ENCODE measurements at places on chromosomes 11 and 22.

DNA sequence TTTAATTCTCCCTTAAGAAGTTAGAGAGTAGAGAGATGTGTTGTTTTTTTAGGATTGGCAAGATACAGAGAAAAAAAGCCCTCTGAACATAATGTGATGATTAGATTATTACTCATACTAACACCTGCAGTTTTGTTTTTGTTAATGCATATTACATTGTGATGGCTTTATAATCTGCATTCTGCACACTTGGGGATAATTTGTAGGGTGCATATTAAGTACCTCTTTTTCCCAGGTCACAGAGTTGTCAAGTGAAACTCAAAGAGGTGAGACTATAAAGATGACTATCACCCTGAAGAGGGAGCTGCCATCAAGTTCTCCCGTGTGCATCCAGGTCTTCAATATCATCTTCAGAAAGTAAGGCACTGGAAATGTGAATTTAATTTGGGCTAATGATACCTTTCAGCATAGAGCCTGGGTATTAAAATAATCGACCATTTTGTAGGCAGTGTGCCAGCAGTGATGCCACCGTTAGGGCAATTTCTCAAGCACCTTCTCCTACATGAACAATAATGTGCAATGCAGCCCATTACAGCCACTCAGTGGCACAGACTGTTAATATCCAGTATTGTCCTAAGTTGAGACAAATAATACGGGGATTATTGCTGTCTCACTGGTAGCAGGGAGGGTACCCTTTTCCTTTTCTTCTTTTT, 16.2 kb downstream of the PIWIL4 start:
- no peak for DNase-seq

DNA sequence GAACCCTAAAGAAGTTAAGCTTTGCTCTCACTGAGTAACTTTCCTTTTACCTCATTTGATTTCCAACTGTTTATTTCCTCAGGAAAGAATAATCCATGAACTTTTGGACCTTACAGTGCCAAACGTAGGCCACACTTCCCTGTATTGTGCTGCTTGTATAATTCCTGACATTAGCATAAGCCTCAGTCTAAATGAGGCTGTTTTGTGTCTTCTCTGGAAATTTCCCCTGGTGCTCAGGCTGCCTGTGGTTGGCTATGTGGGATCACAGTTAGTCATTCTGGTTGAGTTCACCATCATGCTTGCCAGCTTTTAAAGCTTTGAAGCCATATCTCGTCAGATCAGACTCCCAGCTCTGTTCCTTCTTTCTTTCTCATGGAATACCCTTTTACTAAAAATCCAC, 107.0 kb downstream of the FAM76B start:
- no peak for DNase-seq

- no peak for DNase-seq
Measured at GRCh38 chr11:6497069-6497839, at the start of gene DNHD1. Gene DNHD1 (plus strand): TSS chr11:6497280. CDS start chr11:6498216, 936 bp downstream.

GRCh38 chr11:130131961-130132850, 27.4 kb upstream of the ST14 start:
- DNase-seq: peak; percentile 68

DNA sequence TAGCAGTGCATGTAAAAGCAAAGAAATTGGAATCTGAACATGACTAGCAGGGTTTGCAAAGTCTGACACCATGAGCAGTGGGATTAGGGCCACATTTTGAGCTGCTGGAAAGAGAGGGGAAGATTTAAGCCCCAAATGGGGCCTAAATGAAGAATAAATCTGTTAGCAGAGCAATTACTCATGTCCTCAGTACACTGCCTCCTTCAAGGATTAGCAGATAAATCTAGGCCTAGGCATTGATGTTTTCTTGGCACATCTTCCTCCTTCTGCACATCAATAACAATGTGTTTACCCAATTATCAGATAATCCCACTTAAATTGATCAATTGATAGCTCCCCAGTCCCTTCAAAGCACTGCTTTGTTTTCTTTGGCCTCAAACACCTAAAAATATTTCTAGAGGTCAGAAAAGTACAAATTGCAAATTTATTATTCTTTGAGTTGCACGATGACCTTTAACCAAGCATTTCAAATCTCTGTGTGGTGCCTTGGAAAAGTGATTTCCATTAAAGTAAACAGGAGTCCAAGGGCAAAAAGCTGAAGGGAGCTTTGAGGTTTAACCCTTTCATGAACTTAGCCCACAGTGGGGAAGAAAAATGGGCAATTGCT, 514.7 kb upstream of the CHORDC1 start:
- DNase-seq: peak; percentile 39

GRCh38 chr11:91773090-91773489, 451.5 kb upstream of the FAT3 start:
- no peak for DNase-seq

DNA sequence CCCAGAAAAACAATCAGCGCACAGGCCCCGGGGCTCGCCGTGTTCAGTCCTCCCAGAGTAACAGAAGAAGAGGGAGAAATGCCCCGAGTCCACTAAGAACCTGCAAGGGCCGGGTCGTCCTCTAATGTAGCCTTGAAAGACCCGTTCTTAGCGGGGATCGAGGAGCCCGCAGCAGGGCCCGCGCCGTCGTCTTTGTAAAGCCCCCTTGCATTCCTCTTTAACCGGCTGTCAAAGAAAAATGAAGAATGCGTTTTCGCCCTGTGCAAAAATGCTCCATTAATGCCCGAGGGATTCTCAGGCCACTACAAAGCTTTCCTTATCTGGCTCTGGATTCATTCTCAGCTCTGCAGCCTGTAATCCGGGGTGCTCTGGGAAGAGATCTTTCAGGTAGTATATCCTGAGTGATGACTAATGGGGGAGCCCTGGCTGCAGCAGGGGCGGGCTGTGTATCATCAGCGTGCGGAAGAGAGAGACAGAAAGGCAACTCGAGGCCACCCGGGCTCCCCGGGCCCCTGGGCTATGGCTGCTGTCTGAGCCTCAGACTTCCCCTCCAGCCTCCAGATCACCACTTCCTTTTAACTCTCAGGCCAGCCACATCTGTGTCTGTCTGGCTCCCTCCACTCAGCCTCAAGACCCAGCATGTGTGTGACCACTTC, 78.2 kb downstream of the FBLN1 start:
- DNase-seq: no peak

GRCh38 chr11:6415797-6416196, 3.1 kb downstream of the APBB1 start:
- DNase-seq: no peak

GRCh38 chr11:115458877-115459276, 45.3 kb downstream of the CADM1 start:
- no peak for DNase-seq

GRCh38 chr11:65516135-65516968, 8.5 kb upstream of the SCYL1 start:
- DNase-seq: no peak

All from HepG2 (cell line).